ENCODE measurements at places on chromosomes 16 and 17.

GRCh38 chr16:81863630-81864352, 84.7 kb downstream of the PLCG2 start:
- no peak for DNase-seq

DNA sequence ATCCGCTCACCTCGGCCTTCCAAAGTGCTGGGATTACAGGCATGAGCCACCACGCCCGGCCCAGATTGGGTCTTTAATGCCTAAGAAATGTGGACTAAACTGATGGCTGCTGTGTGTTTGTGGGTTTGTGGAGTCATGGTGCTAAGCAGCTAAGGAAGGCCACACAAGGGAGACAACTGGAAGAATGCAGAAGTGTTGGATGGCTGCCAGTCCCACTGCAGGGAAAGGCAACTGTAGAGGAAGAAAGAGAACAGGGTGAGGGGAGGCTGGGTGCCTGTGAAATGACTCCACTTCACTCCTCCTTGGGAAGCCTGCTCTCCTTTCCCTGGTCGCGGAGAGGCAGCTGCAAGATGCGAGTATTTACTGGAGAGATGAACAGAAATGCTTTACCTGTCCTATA, 23.5 kb upstream of the SIAH1 start:
- DNase-seq = no peak

GRCh38 chr16:64397042-64397441, 724.8 kb downstream of the CDH11 start:
- no peak for DNase-seq

- no peak for DNase-seq
Measured at GRCh38 chr16:88782454-88783390, 2.3 kb downstream of the PIEZO1 start.

- DNase-seq = no peak
Measured at GRCh38 chr17:42120161-42120769, 902 bp downstream of the KAT2A start.

- DNase-seq = no peak
Measured at GRCh38 chr17:19320876-19321275, 41.6 kb downstream of the B9D1 start.

DNA sequence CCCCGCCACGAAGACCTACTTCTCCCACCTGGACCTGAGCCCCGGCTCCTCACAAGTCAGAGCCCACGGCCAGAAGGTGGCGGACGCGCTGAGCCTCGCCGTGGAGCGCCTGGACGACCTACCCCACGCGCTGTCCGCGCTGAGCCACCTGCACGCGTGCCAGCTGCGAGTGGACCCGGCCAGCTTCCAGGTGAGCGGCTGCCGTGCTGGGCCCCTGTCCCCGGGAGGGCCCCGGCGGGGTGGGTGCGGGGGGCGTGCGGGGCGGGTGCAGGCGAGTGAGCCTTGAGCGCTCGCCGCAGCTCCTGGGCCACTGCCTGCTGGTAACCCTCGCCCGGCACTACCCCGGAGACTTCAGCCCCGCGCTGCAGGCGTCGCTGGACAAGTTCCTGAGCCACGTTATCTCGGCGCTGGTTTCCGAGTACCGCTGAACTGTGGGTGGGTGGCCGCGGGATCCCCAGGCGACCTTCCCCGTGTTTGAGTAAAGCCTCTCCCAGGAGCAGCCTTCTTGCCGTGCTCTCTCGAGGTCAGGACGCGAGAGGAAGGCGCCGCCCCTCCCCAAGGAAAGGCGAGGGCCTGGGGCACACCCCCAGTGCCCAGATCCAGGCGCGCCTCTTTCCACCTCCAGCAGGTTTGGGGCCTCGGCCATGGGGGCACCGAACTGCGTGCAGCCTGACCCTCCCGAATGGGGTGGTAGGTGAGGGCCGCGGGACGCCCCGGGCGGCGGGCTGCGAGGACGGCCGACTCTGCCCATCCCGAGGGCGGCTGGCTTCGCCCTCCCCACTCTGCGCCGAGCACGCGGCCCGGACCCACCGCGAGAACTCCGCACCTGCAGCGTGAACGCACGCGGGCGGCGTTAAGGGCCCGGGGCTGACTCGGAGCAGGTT, 664 bp downstream of the HBQ1 start:
- DNase-seq = no peak

GRCh38 chr16:30585022-30585399, 486 bp downstream of the ZNF785 start:
- DNase-seq = peak; percentile 23

GRCh38 chr16:65481956-65482355, 360.1 kb upstream of the CDH11 start:
- no peak for DNase-seq

GRCh38 chr17:73863761-73864535, 219.7 kb upstream of the SDK2 start:
- DNase-seq = no peak

DNA sequence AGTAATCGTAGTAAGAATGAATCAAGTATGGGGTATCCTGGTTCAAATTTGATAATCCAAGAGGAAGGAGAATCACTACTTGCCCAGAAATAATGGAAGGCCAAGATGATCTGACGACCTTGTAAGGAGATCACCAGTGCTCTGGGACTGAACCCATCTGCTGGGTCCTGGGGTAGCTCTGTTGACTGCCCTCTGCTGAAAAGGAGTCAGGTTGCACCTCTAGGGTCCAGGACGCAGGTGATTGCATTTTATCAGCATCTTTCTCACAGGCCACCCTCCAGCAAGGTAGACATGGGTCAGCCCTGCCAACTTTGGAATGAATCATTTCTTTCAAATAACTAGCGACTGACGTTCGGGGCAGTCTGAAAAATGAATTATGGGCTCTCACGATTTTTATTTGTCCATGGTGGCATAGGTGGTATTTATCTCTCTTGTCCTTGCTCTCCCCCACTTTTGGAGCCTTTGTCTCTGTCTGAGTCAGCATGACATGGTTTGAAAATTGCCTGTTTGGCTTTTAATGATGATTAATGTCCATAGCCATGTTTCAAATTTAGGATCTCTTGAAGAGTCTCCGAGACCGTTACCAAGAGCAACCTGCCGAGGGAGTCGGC, 163.7 kb downstream of the MSI2 start:
- DNase-seq = no peak

DNA sequence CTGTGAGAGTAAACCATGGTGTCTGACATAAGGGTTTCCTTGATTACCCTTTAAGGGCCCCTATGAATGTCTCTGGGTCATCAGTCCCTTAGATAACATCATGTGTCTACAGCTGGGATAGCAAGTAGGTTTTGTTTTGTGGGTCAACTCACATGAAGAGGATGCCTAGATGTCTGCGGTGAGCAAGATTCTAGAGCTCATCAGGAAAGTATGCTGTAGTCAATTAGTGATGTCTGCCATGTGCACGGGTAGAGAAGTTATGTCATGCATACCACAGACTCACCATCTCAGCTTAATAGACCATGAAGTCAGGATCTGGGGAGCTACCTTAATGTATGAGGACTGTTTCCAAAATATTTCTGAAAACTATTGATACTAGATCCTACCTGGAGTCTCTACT, 57.5 kb downstream of the CDH13 start:
- no peak for DNase-seq

DNA sequence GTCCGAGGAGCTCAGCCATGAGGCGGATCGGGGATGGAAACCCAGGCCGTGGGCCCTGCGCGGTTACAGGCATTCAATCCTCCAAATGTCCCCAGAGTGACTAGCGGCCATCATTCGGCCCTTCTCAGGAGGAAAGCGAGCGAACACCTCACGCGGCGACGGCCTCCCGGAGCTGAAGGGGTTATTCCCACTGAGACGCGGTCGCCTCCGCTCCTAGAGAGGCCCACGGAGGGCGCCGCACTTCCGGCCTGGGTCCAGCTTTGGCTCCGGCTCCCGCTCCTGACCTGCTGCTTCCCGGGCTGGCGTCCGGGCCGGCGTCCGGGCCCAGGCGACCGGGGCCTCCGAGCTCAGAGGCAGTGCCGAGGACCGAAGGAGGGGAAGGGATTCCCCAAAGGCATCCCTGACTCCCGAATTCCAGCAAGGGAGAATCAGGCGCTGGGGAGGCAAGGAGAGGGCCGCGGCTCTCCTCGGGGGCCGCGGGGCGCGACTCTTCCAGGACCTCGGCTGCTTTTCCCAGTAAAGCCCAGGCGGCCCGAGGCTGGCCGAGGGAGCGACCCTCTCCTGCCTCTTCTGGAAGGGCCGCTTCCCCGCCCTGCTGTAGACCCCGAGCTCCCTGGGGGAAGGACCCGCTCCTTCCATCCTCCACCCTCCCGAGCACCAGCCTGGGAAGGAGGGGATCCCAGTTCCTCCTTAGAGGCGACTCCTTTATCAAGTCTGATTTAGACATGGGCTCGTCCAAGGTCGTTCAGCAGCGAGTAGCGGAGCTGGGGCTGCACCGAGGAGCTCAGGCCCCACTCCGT, 18.6 kb upstream of the ZNF629 start:
- peak; percentile 73 for DNase-seq

- DNase-seq = no peak
Measured at GRCh38 chr17:80145076-80146075, 1.6 kb downstream of the EIF4A3 start.

DNA sequence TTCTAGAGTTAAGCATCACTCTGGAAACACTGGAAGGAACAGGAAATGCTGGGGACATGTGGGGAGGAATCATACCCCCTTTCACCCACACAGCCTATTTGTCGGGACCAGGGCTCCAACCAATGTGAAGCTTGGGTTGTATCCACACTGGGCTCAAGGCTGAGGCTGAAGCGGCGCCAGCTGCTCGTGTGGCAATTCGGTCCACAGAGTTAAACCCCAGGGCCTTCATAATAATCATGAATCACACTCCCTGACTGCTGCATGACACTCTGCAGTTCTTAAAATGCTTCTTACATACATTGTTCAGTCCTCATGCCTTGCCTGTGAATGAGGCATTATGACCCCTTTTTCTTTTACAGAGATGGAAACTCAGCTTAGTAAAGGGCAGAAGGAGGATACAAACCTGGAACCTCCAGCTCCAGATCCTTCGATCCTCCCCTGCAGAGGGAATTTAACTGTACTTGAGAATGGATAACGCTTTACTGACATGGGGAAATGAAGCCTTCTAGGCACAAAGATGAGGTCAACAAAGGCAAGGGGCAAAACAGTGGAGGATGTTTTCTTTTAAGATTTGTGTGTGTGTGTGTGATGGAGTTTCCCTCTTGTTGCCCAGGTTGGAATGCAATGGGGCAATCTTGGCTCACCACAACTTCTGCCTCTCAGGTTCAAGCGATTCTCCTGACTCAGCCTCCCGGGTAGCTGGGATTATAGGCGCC, 72.7 kb downstream of the SOX9 start:
- DNase-seq = no peak

DNA sequence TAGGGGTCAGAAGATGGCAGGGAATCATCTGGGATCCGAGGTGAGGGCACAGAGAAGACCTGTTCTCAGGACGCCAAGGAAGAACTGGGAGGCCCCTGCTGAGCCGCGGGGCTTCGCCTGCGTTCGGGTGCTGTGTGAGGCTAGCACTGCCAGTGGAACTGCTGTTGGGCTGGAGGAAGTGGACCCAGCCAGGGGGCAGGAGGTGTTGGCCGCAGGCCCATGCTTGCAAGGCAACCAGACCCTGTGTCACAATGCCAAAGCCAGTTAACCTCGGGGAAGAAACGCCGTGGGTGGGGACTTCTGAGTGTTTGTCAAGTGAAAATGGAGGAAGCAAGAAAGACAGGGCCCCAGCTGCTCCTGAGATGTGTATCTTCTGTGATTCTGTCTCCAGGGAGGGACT, 185.5 kb downstream of the LGALS9B start:
- DNase-seq = peak; percentile 76
